CD4-positive, alpha-beta T cell treated with Interleukin-6 for 4 hours (primary cell): ENCODE measurements at places on chromosomes 5 and 9.

DNA sequence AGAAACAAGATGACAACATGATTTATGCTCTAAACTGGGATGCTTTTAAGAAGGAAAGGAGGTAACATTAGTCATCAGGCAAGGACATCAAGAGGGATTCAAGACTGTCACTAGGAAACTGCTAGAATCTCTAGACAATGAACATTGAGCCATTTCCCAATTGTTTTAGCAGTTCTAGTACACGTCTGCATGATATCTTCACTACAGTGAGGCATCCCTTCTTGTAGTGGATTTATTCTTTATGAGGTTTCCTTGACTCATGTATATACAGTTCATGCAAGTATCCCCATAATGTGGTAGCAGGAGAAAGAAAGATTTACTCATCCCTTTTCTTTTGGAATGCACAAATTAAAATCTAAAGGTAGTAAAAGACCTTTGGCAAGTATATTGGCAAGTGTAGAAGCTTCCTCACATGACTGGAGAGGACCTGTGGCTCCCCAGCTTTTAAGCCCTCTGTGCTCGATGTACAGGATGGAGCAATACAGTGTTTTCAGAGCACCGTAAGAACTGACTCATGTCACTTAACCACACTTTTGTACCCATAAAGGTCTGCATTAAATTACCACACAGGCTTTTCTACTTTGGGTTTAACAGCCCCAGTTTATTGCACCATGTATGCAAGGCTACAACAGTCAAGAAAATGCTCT is 335.9 kb downstream of the SEMA5A start:
- DNase-seq, result no peak

DNA sequence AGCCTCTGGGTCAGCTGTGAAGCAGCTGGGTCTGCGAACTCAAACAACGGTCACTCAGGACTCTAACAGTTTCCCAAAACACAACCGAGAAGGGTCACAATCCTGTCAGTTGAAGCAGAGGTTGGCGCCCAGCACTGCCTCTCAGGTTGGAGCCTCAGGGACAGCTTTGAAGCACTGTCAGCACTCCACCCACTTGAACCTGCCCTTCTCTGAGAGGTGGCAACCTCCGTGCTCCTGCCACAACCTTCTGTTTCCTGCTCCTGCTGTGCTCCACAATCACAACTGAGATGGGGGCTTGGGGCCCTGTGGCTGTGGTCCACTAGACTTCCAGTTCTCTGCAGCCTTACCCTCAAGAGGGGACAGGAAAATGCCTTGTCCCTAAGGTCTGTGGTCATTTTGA is 21.7 kb upstream of the LCP2 start:
- DNase-seq, result peak; percentile 51

DNA sequence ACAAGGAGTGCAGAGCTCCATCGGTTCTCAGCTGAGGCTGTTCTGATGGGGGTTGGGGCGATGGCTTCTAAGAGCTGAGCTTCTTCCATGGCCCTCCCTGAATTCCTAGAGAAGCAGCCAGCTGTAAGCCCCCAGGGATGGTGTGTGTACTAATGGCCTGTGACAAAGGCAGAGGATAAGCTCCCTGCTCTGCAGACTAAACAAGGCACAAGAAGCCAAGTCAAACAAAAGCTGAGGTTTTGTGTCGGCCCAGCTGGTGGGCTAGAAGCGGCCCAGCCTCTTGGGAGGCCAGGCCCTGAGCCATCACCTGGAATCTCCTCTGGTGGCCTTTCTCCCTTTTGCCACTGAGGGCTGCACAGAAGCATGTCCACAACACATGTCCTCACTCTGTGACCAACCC is 75.0 kb upstream of the XPA start:
- DNase-seq, result no peak

- no peak for DNase-seq
Observed at GRCh38 chr5:33995865-33996264, 11.4 kb upstream of the SLC45A2 start.

DNA sequence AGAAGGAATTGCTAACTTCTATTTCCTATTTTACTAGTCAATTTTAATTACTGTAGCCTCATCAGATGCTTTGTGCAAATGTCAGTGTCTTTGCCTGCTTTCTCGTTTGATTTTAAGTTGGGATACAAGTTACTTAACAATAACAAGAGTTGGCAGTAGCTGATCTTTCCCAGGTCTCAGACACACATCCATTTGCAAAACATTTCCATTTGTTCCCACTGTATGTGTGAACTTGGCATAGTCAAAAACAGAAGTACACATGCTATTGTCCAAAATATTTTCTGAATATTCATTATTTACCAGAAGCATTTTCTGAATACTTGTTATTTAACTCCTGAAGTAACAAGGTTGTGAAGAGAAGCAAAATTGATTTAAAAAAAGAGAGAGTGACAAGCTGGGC is 35.0 kb upstream of the NAA35 start:
- DNase-seq, result no peak

DNA sequence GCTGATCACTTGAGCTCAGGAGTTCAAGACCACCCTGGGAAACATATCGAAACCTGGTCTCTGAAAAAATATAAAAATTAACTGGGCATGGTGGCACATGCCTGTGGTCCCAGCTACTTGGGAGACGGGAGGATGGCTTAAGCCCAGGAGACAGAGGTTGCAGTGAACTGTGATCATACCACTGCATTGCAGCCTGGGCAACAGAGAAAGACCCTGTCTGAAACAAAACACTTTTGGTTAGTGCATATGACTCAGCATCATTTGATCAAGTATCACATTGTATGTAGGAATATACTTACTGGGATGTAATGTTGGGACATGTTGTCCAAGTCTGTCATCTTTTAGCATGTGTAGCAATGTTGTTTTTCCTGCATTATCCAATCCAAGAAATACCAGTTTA is 12.0 kb downstream of the SAR1B start:
- DNase-seq, result no peak
